Amniotic stem cell (primary cell): ENCODE measurements at places on chromosomes 3 and 15.
A peak's percentile ranks its signal among the peaks of the same experiment; 100 is the strongest.

DNA sequence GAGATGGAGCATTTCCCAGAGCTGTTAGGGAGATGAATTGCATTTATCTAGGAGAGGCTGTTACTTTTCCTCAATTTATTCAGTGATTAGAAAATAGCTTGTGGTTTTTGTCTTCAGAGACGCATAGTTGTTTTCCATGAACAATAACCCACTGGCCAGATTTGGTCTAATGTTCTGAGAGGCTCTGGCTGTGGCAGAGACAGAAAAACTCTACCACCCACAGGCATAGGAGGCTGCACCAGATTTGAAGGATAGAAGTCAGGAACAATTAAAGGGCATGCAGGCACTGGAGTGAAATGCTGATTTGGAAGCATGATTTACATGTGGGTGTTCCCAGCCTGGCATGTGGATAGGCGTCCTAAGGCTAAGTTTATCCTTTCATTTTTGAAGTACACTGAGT, 143.5 kb downstream of the NFKBIZ start:
- no peak for DNase-seq

- DNase-seq = no peak
These were observed 137.8 kb downstream of the ALCAM start for GRCh38 chr3:105504440-105504951.

- no peak for DNase-seq
These were observed 1.8 kb downstream of the PLXNB1 start for GRCh38 chr3:48428088-48428571.

GRCh38 chr15:43489191-43489590, 3.8 kb downstream of the TP53BP1 start:
- DNase-seq = no peak

- no peak for DNase-seq
These were observed 48.1 kb downstream of the SH3BP5 start for GRCh38 chr3:15284121-15284889.

GRCh38 chr15:25858952-25859760, 4.0 kb downstream of the ATP10A start:
- no peak for DNase-seq

DNA sequence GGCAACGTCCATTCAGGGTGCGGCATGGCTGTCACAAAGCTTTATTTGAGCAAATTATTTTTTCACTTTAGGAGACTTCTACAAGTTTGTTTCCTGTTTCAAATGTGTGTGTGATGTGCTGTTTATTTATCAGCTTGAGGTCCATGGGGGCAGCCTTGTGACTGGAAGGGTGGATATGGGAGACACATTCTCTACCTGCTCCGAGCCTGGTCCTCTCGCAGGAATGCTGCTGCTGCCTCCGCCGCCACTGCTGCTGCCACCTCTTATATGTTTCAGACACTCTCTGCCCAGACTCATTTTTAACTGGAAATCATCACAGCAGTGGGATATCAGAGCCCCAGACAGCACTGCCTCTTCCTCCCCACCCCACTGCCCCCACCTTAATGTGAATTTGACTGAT, 83.5 kb upstream of the PXYLP1 start:
- no peak for DNase-seq

GRCh38 chr15:101016581-101016980, 97.4 kb downstream of the LRRK1 start:
- no peak for DNase-seq

- DNase-seq = peak; percentile 81
These were observed 305.9 kb downstream of the CACNA2D3 start for GRCh38 chr3:54427941-54428871.

DNA sequence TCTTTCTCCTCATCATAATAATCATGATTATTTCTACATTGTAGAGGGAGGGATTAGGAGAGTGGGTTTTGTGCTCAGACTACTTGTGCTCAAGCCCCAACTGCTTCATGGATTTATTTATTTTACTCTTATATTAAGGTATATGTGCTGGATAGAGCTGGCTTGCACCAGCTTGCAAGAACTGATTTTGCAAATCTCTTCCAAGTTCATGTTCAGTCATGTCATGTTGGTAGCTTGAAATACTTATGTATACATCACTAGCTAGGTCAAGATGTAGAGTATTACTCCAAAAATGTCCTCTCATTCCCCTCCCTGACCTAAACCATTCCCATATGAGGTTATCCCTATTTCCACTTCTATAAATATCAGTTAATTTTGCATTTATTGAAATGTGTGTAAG, 293.9 kb upstream of the RBMS3 start:
- no peak for DNase-seq

- no peak for DNase-seq
These were observed 11.2 kb downstream of the TNFSF10 start for GRCh38 chr3:172511783-172512762.

DNA sequence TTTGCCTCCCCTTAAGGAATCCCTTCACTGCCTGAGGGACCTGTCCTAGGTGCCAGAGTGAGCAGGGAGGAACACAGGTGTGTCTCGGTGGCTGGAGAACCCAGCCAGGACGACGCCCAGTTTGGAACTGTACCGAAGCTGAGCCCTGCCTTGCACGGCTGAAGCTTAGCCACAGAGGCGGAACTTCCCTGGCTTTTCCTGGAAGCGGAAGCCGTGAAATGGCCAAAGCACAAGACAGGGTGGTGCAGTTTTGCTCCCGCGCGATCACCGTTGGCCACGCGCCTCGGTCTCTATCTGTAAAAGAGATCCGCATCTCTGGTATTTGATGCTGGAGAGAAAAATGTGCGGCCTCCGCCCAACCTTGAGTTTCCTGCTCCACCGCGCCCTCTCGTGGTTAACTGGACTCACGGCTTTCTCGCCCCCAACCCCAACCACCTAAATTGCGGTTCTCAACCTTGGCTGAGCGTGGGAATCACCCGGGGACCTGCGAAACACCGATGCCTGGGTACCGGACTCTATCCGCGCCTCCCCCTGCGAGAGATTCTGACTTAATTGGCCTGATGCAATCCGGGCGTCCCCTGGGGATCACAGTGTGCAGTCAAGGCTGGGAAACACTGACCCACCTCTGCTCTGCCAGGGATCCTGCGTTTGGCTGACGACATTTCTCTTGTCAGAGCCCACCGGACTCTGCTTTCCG, 70.7 kb upstream of the ABHD2 start:
- peak; percentile 63 for DNase-seq

DNA sequence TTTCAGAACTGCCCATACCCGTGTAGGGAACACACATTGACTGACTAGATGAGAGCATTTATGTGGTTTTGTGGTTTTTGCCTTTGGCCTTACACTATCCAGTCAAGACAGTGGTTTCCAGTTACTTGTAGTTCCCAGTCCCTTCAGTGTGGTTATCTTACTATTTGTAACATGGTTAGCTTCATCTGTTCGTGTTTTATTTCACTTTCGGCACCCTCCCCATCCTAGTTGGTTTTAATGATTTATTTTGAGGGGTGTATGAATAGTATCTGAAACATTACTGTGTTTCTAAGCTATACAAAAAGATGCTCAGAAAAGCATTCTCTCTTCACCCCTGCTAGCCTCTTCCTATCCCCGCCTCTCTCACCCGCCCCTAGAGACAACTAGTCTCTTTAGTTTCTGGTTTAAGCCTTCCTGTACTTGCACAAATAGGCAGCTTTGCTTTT, 14.1 kb downstream of the LYSMD4 start:
- DNase-seq = no peak

- DNase-seq = no peak
These were observed 2.9 kb upstream of the NOX5 start for GRCh38 chr15:69011641-69012040.

DNA sequence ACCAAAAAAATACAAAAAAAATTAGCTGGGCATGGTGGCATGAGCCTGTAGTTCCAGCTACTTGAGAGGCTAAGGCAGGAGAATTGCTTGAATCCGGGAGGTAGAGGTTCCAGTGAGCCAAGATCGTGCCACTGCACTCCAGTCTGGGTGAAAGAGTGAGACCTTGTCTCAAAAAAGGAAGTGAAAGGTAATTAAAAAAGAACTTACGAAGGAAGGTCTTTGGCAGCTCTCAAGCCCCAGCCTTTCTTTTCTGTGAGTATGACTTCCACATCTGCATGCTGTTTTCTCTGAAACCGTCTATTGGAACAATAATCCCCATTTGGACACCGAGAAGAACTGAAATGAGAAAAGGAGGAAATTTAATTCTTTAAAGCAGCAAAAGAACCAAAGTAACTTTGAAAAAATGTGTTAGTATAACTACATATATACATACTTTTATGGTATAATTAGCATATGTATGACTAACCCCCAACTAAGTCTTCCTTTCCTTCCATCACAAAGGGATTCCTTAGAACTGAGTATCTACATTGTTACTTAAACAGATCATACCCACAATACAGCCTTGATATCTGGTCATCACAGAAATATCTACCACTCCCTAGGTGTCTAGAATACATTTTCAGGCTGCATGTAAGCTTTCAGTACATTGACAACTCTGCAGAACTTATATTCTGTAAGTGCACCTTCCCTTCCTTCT, 50.1 kb downstream of the SETD2 start:
- DNase-seq = peak; percentile 63

GRCh38 chr15:93017526-93017925, 71.5 kb downstream of the RGMA start:
- no peak for DNase-seq

GRCh38 chr15:89803941-89804800, 10.5 kb downstream of the ANPEP start:
- no peak for DNase-seq

- no peak for DNase-seq
These were observed 894 bp downstream of the TUSC2 start for GRCh38 chr3:50327129-50327528.

- DNase-seq = no peak
These were observed 20.2 kb upstream of the ERICH6 start for GRCh38 chr3:150723946-150724345.
